Activated T-cell treated with anti-CD3 and anti-CD28 coated beads, Interleukin-2, amount 50 U/mL, for 72 hours (primary cell): ENCODE measurements at places on chromosomes 7 and 10.
A peak's percentile ranks its signal among the peaks of the same experiment; 100 is the strongest.

GRCh38 chr7:91182819-91183764, 81.1 kb upstream of the FZD1 start:
- DNase-seq: no peak

DNA sequence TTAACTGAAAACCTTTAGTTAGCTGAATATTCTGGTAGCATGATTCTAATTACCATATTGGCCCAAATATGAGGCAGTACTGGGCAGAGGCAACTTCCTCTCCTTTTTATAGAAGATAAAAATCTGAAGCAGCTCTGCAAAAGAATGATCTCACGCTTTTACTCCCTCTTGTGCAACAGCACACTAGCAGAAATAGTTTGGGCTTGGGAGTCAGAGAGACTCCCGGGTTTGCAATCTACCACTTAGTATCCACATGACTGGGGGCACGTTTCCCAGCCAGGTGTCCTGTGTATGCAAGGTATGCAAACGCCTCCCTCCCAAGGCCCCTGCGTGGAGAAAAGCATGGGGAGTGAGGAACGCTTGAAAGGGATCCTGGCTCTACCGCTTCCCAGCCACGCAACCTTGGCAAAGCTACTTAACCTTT, 47.2 kb upstream of the RHEB start:
- DNase-seq: no peak

DNA sequence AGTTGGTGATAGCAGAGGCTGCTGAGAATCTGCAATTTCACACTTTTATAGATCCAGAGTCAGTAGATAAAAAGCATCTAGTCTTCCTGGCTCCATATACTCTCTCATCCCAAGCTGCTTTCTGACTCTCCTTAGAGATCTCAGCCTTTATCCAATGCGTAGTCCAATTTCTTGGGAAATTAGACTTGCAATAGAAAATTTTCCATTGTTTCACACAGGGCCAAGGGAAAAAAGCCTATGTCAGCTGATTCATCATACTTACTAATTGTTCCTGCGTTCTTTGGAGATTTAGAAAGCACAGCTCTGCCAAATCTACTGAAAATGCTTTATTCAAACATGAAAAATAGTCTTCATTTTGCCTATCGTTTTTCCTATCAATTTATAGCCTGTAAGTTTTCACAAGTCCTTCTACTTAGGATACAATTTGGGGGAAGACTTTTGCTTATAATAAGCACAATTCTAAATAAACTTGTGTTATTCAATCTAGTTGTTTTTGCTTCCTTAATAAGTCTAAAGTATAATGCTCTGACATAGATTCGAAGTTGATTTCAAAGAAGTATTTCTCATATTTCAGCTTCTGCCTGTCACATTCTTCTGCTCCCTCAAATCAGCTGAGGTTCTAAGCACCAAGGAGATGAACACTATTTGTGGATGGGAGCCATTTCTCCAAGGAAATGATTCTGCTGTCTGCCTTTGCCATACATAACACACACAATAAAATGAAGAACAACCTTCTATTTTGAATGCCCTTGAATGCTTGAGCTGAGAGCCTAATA, 165.4 kb downstream of the ADAM12 start:
- DNase-seq: no peak

DNA sequence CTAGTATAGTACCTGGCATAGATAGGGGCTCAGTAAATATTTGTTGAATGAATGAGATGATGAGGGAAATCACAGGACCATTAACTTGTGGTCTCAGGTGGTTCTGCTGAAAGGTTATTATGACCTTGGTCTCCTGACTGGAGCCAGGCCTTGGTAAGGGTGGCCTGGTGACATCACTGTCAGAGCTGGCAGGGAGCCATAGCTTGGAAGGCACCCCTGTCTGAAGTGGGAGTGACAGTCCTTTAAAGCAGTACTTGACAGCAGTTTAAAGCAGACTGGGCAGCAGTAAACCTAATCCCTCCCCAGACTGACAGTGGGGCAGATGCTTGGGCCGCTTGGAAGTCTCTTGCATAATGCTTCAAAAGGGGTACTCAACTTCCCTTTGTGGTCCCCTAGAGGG, 13.4 kb downstream of the DPCD start:
- DNase-seq: no peak

DNA sequence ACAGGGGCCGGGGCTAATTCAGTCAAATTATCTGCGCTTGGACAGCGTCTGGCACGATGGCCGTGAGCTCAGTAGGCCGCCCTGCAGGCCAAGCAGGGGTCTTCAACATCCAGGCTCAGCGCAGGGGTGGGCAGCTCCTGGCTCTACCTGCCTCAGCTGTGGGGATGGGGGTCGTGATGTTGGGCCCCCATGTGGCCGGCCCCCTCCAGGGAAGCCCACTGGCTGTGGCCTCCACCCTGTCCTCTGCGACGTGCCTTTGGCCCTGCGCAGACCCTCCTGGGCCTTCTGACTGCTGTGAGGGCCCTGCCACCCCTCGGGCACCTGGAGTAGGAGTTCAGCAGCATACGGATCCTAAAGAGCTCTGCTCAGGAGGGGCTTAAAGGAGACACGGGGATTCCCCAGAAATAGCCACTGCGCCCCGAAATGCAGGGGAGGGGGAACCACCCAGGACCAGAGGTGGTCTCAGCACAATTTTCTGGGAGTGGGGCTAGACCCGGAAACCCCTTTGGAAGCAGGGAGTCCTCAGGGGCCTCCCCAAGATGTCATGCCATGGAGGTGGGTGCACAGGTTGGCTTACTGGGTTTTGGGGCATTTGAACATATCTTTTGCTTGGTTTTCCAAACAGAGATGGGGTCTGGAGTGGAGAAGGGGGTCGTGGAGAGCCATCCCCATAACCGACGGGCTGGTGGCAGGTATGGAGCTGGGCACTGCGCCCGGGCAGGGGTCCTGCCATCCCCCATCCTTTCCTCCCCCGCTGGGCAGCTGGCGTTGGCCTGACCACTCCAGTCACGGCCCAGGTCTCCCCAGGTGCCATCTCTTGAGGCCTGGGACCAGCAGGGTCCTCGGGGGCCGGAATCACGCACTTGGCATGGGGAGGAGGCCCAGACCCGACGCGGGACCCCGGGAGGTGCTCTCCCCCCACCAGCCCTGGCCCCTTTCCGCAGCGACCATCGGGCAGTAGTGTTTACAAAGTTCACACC, 4.0 kb upstream of the ADAP1 start:
- no peak for DNase-seq

- DNase-seq: no peak
Observed at GRCh38 chr7:48337012-48337621, 165.9 kb downstream of the ABCA13 start.

DNA sequence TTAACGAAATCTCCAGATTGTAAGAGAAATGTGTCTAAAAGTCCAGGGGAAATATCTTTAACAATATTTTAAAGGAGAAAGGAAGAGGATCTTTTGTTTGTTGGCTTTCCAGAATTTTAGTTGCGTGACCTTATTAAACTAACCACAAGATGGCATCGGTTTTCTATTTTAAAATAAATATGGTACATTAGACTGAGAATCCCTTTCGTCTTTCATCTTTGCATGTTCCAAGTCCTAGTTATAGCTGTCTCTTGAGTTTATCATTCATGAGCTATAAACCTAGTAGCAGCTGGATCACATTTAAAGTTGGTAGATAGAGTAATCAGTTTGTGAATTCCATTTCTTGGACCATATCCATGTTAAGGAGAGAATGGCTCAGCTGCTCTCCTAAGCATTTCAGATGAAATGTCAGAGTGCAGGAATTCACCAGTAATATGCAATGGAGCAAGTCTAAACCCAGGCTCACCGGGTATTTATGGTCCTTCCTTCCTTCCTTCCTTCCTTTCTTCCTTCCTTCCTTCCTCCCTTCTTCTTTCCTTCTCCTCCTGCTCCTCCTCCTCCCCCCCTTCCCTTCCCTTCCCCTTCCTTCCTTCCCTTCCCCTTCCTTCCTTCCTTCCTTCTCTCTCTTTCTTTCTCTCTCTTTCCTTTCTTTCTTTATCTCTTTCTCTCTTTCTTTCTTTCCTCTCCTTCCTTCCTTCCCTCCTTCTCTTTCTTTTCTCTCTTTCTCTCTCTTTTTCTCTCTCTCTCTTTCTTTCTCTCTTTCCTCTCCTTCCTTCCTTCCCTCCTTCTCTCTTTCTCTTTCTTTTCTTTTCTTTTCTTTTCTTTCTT, 57.8 kb upstream of the RAB18 start:
- DNase-seq: no peak

GRCh38 chr7:18648849-18649758, 153.6 kb downstream of the HDAC9 start:
- no peak for DNase-seq

DNA sequence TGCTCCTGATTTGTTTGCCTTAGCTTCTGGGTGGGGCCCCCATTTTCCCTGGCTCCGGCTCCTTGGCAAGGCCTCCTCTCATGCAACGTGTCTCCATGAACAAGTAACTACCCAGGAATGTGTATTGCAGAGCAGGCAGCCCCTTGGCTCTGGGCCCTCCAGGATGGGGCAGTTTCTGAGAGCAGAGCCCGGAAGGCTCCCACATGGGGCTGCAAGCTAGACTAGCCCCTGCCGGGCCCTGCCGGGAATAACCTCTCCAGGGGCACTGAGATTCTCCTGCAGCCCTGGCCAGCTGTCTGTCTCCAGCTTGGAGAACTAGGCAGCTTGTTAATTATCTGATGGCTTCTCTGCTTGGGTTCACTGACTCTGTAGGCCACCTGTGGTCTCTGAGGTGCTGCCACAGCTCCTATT, 184.0 kb upstream of the INHBA start:
- no peak for DNase-seq

DNA sequence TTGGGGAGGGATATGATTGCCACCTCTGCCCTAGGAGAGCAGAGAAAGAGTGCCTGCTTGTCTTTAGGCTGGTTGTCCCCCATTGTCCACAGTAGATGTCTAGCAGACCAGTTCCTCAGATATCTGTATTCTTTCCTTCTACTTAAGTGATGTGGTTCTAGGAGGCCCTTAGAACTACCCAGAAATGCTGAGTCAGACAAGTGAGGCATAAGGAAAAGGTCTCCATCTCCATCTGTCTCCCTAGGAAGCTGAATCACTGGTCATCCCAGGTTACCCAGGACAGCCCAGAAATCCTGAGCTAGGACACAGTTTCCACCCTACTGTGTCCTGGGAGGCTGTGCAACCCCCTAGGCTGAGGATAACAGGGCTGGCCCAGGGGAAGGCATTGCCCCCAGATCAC, 93.4 kb upstream of the INHBA start:
- DNase-seq: no peak

DNA sequence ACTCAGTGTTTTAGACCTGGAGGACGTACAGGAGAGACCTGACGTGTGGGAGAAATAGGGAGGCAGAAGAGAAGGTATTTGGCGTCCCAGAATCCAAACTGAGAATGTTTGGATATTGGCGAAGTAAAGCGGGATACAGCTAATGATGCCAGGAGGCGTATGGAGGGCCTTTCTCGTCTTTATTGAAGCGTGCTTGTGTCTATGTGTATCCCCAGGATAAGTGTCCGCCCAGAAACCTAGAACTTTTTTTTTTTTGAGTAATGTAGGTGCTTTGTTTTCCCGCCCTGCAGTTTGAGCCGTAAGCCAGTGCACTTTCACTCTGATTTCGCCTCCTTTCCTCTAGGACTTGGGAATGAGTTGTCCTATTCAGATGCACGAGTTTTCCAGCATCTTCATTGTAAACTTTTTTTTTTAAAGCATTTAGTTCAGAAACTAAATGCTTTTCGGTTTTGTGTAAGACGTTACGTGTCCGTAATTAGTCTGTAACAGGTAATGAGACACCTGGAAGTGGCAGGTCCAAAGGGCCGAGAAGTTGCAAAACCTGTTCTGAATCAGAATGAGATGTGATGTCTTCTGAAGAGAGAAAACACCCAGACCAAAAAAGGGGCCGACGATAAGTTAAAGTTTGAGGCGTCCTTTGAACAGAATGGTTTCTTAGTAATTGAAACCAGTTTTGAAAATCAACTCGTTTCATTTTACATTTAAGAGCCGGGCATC, 746 bp downstream of the ARL5B start:
- DNase-seq: peak; percentile 14

DNA sequence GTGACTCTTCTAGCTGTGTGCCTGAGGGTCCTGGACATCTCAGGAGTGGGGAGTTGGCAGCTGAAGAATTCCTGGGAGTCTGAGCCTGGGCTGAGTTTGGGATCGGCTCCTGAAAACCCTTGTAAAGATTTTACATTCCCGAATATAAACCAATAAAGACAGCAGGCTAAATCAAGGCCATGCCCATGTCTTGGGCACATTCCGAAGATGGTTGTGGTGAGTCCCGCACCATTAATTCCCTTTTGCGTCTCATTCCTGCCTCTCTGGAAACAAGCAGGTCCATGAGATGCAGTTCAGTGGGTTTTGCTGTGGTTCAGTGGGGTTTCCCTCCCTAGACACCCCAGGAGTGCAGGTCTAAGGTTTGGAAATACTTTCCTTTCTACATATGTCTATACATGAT, 90.9 kb downstream of the COL26A1 start:
- no peak for DNase-seq

DNA sequence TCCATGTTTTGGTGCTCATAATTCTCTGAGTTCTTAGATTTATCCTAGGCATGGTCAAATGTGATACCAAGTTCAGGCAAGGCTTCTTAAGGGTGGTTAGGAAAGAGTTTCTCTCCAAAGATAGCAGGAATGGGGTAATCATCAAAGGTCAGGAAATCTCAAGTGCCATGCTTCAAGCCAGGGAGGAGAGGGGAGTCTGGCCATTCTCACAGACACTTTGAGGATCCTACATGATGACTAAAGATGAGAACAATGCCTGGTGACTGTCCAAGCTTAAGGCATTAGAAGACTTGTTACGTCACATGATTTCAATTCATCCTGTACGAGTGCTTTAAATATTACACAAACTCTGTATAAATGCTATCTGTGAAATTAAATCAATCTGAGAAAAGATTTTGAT, 59.4 kb downstream of the POM121L12 start:
- no peak for DNase-seq

- DNase-seq: no peak
Observed at GRCh38 chr10:5467207-5467535, 32.2 kb downstream of the CALML5 start.

- peak; percentile 79 for DNase-seq
Observed at GRCh38 chr7:143305423-143306070, 10.4 kb upstream of the CLCN1 start.

GRCh38 chr10:72229261-72230251, 13.5 kb upstream of the ASCC1 start:
- DNase-seq: no peak

DNA sequence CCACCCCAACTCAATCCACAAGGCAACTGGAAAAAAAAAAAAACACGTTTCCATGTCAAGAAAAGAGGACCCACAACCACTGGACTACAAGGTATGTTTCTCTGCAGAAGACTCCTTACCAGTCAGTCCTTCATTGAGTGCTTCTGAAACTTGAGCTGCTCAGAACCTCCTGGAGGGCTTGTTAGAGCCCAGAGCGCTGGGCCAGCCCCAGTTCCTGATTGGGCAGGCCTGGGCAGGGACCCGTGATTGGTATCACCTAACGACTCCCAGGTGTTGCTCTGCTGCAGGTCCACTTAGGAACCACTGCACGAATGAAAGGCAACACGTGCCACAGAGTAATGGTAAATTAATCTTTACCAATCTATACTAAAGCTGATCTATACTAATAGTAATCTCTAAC, 473 bp upstream of the CCDC201 start:
- no peak for DNase-seq

- DNase-seq: no peak
Observed at GRCh38 chr7:72805526-72806494, 22.2 kb downstream of the TYW1B start.
